ENCODE measurements at places on chromosomes 1 and 21. TPM values are rescaled to one million over a fixed set of nuclear protein-coding genes. Genes with fewer than 3 reads are reported as not detected.
A peak's percentile ranks its signal among the peaks of the same experiment; 100 is the strongest.

DNA sequence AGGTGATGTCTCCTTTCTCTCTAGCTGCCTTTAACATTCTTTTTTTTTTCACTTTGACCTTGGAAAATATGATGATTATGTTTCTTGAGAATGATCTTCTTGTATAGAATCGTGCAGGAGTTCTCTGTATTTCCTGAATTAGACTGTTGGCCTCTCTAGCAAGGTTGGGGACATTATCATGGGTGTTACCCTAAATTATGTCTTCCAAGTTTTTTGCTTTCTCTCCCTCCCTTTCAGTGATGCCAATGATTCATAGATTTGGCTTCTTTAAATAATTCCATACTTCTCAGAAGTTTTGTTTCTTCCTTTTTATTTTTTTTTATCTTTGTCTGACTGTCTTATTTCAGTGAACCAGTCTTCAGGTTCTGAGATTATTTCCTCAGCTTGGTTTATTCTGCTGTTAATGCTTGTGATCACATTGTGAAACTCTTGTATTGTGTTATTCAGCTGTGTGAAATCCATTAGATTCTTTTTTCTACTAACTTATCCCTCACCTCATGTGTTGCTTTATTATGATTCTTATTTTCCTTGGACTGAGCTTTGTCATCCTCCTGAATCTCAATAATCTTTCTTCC is 268.4 kb upstream of the NRIP1 start:
- H3K36me3 ChIP-seq: no peaks in the 10 kb centered on the region
- no peaks in the 10 kb centered on the region for H3K4me1 ChIP-seq
- DNase-seq: no peak
- no peak overlapping the region for H3K4me3 ChIP-seq
- no peak overlapping the region for H3K27ac ChIP-seq
- no peaks in the 10 kb centered on the region for H3K27me3 ChIP-seq

GRCh38 chr1:19260211-19261138 is 8.9 kb downstream of the MRTO4 start:
- H3K4me1 ChIP-seq: no peaks in the 10 kb centered on the region
- no peak overlapping the region for H3K4me3 ChIP-seq
- no peak for DNase-seq
- no peak overlapping the region for H3K27ac ChIP-seq

DNA sequence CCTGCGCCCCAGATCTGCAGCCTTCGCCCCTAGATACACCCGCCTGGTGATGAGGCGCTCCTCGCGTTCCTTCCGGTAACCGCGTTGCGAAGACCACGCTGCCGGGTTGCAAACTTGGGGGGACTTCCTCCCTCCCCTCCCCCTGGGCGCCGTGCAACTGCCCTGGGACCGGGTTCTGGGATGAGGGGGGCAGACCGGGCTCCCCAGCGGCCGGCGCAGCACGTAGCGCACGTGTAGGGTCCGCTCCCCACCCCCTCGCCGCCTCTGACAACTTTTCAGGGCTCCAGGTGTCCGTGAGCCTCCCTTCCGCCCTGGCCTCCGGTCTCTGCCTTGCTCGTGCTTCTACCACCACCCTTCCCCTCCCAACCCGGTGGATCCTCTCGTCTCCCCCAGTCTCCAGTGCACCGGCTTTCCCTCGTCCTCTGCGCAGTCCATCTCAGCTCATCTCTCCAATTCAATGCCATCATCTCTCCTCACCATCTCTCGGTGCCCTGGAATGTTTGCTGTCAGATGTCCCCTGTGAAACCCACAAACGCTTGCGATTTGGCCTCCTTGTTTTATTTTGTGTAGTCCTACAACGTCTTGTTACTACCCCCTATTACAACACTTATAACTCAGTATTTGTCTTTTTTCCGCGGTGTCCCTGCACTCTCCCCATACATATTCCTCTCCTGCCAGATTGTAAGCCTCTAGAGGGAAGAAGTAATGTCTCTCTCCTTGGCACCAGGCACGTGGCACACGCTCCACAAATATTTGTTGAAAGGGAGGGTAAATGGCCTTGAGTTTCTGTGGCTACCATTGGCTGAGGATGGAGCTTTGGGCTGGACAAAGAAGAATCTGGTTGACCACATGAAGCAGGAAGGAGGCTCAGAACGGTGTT is 782 bp downstream of the PCAT6 start:
- H3K4me1 ChIP-seq: peaks cover 3% of the 10 kb centered on the region
- peak overlapping the region; percentile 89 for H3K4me3 ChIP-seq
- peak overlapping the region; percentile 72 for H3K27ac ChIP-seq
- no peaks in the 10 kb centered on the region for H3K36me3 ChIP-seq
- H3K27me3 ChIP-seq: peaks cover 58% of the 10 kb centered on the region

DNA sequence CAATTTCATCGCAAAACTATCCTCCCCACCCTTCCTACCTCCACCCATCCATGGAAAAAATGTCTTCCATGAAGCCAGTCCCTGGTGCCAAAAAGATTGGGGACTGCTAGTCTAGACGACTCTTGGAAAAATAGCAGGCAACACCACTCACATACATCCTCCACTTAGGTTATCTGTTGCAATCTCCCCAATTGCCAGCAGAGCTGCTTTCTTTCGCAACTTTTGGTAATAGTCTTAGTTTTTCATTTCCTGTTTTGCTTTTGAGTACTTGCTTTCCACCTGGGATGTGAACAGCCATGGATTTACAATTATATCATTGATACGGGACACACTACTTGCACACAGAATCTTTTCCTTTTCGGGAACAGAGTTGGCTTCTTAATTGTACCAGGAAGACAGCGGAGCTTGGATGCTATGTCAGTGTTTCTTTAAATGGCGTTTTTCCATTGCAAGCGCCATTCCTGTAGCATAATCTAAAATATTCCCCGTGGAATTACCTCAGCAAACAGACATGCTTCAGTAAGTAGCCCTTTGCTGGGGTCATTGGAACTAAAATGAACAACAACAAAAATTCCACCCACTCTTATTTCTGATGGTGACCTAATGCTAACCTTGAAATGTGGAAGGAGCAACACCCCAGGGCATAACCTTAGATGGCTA is 183.3 kb upstream of the ADGRL2 start:
- H3K4me1 ChIP-seq: no peaks in the 10 kb centered on the region
- H3K27me3 ChIP-seq: no peaks in the 10 kb centered on the region
- H3K36me3 ChIP-seq: no peaks in the 10 kb centered on the region
- no peak overlapping the region for H3K27ac ChIP-seq
- DNase-seq: no peak

DNA sequence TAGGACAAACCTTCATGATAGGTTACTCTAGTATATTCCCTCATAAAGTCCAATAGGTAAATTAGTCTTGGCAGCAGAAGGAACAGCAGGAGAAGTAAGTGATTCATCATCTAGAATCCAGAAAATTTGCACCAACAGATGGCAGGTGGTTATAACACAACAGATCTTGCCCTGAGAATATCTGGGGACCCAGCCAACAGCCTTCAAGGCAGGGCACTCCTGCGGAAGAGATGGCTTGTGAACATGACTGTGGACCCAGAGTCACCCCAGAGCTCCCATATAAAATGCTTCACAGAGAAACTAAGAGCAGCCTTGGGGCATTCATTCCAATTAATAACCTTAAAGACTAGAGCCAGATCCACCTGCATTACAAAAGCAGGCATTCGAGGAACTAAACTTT is 7.9 kb upstream of the PLA2G2C start:
- H3K27ac ChIP-seq: no peak overlapping the region
- H3K36me3 ChIP-seq: no peaks in the 10 kb centered on the region
- H3K4me3 ChIP-seq: no peak overlapping the region
- no peak for DNase-seq

DNA sequence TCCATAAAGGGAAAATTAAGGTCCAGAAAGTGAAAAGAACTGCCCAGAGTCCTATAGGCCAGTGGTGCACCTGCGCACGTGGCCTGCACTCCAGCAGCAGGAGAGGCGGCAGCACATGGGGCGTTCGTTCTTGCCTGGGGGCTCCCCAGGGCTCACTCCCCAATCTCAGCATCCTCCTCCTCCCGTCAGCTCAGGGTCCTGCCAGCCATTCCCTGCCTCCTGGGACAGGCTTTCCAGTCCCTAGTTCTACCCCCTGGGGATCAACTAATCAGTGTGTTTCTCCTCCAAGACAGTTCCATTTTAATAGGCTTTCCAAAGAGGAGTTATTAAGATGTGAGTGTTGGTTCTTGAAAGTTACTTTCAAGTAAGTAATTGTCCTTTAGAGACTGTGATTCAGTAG is 1.2 kb upstream of the A3GALT2 start:
- no peak overlapping the region for H3K4me3 ChIP-seq
- H3K36me3 ChIP-seq: peaks cover 37% of the 10 kb centered on the region
- H3K4me1 ChIP-seq: no peaks in the 10 kb centered on the region
- no peak for DNase-seq
- H3K27me3 ChIP-seq: no peaks in the 10 kb centered on the region

- peak; percentile 60 for DNase-seq
- no peaks in the 10 kb centered on the region for H3K36me3 ChIP-seq
- no peak within 1 kb of the TSS for H3K27ac ChIP-seq
- H3K27me3 ChIP-seq: peaks cover 6% of the 10 kb centered on the region
Observed at GRCh38 chr1:186828611-186829454, at the start of gene PLA2G4A. Gene PLA2G4A (plus strand): TSS chr1:186828949. CDS start chr1:186854355, 25,406 bp downstream.

DNA sequence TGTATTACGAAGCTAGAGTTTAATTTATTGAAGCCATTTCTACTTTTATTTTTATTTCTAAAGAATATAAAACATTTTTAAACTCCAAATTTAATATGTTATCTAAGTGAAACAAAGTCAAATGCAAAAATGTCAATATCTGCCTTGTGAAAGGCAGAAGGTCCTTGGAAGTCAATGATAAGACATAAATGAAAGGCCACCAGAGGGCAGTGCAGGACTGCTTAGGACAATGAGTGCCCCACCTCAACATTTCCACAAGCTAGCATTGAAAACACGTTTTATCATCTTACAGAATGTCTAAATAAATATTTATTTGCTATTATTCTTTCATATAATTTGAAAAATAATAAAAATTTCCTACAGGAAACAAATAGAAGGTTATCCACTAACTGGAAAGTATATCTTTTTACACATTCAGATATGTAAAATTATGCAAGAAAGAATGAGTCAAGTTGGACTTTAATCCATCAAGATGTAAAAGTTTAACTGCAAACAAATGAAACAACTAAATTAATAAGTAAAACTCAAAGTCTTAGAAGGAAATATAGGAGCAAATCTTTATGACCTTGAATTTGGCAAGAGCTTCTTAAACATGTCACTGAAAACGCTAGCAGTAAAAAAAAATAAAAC is 140.1 kb upstream of the FMN2 start:
- peak; percentile 87 for DNase-seq
- no peak overlapping the region for H3K27ac ChIP-seq
- no peak overlapping the region for H3K4me3 ChIP-seq

The CCNL2 gene
- total RNA-seq: 155 TPM

The FCRL4 gene
- not detected for total RNA-seq
